H7 (cell line): ENCODE measurements at places on chromosomes 1 and 21.

DNA sequence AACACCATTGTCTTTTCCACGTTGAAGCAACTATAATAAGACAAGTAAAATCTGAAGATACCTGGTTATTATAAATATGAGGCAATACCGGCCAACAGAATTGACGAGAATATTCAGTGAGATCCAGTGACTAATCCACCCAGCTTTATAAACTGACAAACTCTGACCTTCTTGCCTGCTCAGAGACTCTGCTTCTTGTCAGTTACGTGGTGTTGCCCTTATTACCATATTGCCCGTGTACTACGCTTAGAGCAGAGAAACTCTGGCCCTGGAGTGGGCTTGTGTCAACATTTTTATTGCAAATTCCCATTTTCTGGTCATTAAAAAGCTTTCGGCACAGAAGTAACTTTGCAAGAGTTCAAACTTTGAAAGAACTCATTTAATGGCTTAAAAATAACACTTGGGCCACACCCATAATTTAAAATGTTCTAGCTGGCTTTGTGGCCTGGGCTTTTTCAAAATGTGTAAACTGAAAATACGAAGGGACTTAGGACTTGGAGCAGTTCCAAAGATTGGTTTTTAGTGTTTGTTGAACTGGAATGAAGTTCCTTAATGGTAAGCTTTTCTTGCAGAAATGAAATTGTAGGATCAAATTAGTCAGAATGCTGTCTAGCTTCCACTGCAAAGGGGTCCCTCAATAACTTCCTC lies 266.2 kb downstream of the LMO4 start:
- no peak for DNase-seq

- no peak for DNase-seq
Measured at GRCh38 chr1:225242611-225243010, 185.2 kb downstream of the LBR start.

- peak; percentile 57 for DNase-seq
Measured at GRCh38 chr1:205965036-205965884, 22.0 kb upstream of the SLC26A9 start.

- DNase-seq, result no peak
Measured at GRCh38 chr1:234751678-234752077, 141.7 kb upstream of the IRF2BP2 start.

GRCh38 chr1:34926156-34926555 lies 3.3 kb downstream of the DLGAP3 start:
- no peak for DNase-seq

DNA sequence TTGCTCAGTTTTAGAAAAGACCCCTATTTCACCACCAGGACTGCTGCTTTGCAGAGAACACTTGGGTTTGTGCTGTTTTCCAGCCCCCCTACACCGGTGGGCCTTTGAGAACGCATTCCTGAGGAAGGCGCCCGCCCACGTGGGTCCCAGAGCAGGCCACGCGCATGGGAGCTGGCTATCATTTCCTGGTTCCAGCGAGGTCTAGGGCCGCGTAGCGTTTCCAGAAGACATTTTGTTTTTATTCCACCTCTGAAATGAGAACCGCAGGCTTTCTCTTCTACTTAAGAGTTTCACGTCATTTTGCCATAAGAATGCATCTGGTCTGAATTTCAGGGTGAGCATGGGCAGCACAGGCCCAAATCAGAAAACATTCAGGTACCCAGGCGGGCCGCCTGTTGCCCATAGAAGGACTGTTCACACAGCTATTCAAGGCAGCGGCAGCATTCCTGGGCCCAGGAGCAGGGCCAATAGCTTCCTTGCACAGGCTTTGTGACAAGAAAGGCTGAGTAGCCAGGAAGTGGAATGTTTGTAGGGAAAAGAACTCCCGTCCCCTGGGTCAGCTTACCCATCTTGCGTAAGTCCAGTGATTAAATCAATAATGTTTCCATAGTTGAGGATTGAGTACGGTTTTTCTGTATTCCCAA lies 1.4 kb upstream of the KLHL21 start:
- peak; percentile 86 for DNase-seq

- DNase-seq, result no peak
Measured at GRCh38 chr1:164562511-164562910, 3.5 kb downstream of the PBX1 start.

- DNase-seq, result peak; percentile 72
Measured at GRCh38 chr1:242522996-242523718, 1.3 kb downstream of the PLD5 start.

- no peak for DNase-seq
Measured at GRCh38 chr1:229340496-229340895, 2.4 kb downstream of the CCSAP start.

- no peak for DNase-seq
Measured at GRCh38 chr1:164770131-164770529, 211.1 kb downstream of the PBX1 start.

- DNase-seq, result no peak
Measured at GRCh38 chr1:22237433-22238093, 94.7 kb upstream of the WNT4 start.

DNA sequence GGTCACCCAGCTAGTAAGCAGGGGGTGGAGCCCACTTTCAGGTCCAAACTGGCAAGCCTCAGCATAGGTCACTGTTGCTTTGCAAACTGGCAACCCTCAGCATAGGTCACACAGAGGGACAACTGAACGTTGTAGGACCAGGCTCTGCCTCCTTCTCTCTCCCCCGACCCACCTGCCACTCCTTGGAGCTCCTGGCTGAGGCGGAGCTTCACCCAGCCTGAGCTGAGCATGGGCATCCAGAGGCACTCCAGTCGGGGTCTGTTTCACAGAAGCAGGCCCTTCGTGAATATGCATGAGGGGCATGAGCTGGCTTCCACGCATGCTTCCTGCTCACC lies 24.2 kb downstream of the CAPZB start:
- peak; percentile 73 for DNase-seq

DNA sequence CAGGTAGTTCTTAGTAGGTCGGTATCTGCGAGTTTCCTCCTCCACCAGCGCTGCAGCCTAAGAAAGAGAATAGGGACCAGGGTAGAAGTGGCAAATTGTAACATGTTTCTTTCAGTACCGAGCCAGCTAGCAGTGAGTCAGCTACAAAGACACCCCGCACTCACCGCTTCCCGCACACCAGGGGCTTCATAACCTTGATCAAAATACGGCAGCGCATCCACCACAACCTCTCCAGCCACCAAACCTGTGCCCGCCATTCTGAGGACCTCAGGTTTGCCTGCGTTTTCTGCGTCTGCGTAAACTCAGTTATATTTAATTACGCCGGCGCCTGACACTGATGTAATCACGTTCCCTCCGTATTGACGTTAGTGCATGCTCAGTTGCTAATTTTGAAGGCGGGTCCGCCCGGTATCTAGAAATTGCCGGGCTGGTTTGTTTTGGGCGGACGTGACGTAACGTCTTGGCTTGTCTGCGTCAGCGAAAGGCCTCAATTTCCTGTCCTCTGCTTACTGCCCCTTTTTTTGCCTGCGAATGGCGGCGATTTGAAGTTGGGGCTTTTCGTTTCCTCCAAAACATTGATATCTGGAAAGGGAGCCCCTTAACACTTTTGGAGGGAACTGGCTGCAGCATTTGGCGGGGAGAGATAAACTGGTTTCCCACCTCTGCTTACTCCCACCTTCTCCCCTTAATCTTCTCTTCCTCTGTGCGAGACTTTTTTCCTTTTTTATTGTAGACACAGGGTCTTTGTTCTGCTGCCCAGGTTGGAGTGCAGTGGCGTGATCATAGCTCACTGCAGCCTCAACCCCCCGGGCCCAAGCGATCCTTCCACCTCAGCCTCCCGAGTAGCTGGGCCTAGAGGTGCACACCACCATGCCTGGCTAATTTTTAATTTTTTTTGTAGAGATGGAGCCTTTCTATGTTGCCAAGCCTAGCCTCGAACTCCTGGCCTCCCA lies at the start of gene BCAS2:
Gene BCAS2, minus strand, starts transcription at position 281 of the 953 bp plus-strand sequence. Its CDS starts 24 bp downstream, at position 257.
- DNase-seq, result peak; percentile 61

- DNase-seq, result no peak
Measured at GRCh38 chr1:197096137-197096536, 29.1 kb upstream of the F13B start.

GRCh38 chr1:206715552-206716158 lies 30.9 kb downstream of the MAPKAPK2 start:
- no peak for DNase-seq

DNA sequence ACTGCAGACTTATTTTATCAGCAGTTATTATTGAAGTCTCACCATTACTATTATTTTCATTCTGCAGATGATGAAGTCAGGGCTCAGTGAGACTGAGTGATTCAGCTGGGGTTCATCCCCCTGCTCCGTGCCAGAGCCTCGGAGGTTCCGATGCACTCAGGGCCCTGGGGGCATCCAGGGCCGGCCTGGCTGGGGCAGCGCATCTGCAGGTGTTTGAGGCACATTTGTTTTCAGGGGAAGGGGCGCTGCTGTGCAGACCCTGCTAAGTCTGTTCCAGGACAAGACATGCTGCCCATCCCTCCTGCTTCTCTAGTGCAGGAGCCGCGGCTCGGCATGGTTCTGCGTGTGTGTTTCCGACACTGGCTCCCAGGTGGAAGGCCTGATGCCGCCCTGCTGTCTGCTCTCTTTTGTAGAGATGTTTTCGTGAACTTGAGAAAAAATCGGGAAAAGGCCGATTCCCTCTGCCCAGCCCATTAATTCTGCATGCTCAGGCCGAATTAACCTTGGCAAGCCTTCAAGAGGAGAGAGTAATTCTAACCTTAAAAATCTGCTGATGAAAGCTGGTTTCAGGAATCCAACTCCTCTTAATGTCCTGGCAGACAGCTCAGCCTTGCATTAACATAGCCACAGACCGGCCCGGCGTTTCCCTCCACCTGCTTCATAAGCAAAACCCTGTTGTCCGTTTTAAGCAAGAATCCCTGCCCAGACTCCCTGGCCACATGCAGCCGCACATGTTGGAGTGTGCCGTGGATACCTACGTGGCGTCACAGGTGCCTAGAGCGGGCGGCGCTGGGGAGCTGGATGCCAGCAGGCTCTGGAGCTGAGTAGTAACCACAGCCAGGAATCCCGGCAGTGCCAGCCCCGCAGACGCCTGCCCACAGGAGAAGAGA lies 316.0 kb upstream of the VAMP3 start:
- DNase-seq, result no peak

DNA sequence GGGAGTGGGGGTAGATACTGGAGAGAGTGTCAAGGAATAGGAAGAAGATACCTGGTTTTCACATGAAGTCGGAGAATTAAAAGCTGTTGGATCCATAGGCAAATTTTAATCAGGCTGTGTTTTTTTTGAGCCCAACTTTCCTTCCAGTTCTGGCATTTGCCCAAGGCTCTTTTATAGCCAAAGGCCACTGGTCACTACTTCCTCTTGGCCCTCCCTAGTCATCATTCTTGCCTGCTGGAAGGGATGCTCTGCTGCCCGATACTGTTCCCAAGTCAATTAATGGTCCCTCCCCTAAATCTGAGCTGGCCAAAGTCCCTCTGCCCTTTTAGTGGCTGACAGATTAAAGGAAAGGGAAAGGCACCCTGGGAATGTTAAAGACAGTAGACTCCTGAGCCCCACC lies 102.8 kb upstream of the ZNF648 start:
- no peak for DNase-seq

- DNase-seq, result no peak
Measured at GRCh38 chr1:172230526-172230925, 190.0 kb upstream of the C1orf105 start.

- DNase-seq, result no peak
Measured at GRCh38 chr1:227746676-227747075, 11.4 kb downstream of the SNAP47 start.

GRCh38 chr1:219902951-219903350 lies 25.4 kb downstream of the SLC30A10 start:
- DNase-seq, result no peak

DNA sequence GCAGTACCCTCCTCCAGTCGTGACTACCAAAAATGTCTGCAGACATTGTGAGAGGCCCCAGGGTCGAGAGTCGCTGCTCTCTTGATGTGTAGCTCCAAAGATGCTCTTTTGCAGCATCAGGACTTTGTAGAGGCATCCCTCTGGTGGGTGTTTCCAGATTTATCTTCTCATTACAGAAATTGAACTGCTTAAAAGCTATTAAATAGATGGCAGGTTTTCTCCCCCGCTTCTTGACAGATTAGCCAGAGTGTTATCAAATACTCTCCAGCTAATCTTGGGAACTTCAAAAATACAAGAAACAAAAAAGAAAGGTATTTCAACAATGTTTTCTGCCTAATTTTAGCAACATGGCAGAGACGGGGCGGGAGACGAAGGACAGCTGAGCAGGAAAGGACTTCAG lies 265.2 kb downstream of the KIF26B start:
- no peak for DNase-seq

GRCh38 chr21:18614303-18614702 lies 210.7 kb upstream of the TMPRSS15 start:
- DNase-seq, result no peak

GRCh38 chr1:3336641-3337630 lies 117.5 kb upstream of the ARHGEF16 start:
- no peak for DNase-seq

DNA sequence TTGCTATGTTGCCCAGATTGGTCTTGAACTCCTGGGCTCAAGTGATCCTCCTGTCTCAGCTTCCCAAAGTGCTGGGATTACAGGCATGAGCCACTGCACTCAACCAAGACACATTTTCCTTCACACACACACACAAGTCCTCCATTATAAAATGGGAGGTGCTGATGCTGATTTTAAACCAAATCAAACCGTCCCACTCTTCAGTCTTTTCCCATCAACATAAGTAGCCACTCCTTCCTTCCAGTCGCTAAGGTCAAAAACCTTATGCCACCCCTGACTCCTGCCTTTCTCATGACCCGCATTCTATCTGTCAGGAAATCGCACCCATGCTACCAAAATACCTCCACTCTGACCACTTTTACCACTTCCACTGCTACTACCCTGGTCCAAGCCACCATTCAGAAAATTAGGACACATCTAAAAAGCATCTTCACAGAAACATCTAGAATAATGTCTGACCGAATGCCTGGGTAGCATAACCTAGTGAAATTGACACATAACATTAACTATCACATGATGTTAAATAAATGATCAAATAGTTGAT lies 28.0 kb upstream of the IFNGR2 start:
- no peak for DNase-seq

DNA sequence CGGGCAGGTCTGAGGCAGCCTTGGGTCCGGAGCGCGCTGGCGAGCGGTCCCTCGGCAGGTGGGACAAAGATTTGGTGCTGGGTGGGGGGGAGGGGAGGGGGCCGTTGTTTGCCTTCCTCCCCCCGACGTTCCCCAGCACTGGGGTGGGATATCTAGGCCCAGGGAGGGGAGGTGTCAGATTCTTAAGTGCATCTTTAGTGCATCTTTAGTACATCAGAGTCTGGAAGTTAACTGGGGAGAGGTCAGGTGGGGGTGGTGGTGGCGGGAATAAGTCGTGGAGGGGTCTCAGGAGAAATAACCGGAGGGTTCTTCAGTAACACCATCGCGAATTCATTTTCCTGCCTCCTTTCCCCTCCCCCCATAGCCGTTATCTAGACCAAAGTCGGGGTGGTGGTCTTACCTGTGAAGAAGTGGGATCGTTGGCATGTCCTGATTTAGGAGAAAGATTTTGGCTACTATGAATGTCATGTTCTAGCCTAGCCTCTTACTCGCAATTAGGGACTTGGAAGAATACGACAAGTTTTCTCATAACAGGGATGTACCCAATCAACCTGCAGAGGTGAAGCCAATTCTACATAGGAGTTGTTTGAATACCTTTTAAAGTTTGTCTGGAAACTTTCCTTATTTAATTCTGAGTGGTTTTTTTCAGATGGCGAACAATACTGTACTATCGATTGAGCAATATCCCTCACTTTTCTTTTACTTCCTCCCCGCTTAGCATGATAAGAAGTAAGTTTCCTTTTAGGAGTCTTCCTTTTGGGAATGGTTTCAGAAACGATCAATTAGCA lies 886 bp downstream of the ZMYM4 start:
- no peak for DNase-seq

- DNase-seq, result peak; percentile 84
Measured at GRCh38 chr1:15957221-15958095, 18.4 kb downstream of the ZBTB17 start.

GRCh38 chr21:45866551-45866950 lies 115.0 kb upstream of the COL6A1 start:
- no peak for DNase-seq
